Stimulated activated CD4-positive, alpha-beta T cell treated with anti-CD3 and anti-CD28 coated beads, Interleukin-12 subunit alpha, Interleukin-12 subunit beta, amount 100 ng/mL, for 24 hours (primary cell): ENCODE measurements at places on chromosomes 5 and 9.

GRCh38 chr5:176915906-176916305 lies 16.8 kb upstream of the HK3 start:
- DNase-seq = no peak

DNA sequence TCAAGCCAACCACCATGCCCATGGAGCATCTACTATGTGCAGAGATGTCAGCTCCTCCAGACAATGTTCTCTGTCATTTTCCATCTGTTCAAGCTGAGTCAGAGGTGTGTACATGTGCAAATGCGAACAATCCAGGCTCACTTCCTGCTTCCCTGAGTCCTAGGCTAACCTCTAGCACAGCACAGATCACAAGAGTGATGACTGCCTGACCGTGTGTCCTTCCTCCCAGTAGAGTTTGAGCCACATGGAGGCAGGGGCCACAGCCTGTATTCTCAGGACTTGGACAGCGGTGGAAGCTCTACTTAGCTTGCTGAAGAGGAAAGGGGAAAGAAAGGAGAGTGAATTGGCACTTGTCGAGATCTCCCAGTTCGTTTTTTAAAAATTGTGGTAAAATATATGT lies 87.2 kb downstream of the KCNIP1 start:
- DNase-seq = no peak

- no peak for DNase-seq
Measured at GRCh38 chr5:122880749-122881148, 35.3 kb downstream of the SNX24 start.

DNA sequence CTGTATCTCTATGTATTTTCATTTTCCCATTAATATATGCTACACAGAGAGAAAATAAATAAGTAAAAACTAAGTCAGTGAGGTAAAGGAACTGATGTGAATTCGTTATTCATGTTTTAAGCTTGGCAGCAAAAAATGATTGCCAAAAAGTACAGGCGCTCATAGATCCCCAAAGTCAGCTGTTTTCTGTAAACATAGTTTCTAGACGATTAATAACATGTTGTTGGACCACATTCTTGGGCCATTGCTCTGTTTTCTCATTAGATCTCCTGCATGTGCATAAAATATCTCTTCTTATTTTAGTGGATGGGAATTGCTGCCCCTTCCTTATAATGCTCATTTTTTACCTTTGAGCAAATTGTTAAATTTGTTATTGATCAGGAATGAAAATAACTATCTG lies 215.2 kb downstream of the TLE1 start:
- no peak for DNase-seq

GRCh38 chr5:93221773-93222172 lies 359.2 kb downstream of the NR2F1-AS1 start:
- DNase-seq = no peak

- DNase-seq = no peak
Measured at GRCh38 chr9:123167474-123167873, 100.9 kb downstream of the STRBP start.

DNA sequence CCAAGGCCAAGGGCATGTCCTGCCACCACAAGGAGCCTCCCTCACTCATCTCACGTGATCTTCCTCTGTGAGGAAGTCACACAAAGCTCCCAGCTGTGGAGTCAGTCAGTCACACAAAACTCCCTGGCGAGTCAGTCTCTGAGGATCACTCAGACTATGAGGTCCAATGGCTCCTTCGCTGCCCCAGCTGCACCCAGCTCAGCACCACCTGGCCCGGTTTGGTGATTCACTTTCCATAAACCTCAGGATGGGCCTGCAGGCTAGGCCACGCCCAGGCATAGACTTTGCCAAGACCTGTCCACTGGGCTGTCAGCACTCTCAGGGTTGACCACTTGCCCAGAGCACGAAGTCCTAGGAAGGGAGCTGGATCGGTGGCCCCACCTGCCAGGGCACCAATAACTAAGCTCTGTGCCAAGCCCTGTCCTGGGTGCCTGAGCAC lies 233.8 kb downstream of the HSPA4 start:
- no peak for DNase-seq

GRCh38 chr9:5719100-5719926 lies 90.4 kb downstream of the RIC1 start:
- no peak for DNase-seq

- no peak for DNase-seq
Measured at GRCh38 chr9:80555782-80556325, 984.1 kb downstream of the TLE4 start.

- no peak for DNase-seq
Measured at GRCh38 chr5:93635991-93636390, 53.0 kb downstream of the NR2F1 start.

- DNase-seq = no peak
Measured at GRCh38 chr9:121274851-121275250, 6.9 kb downstream of the GSN start.

- DNase-seq = no peak
Measured at GRCh38 chr9:96302021-96302420, at the start of gene HSD17B3. TSS of gene HSD17B3 (minus strand) at chr9:96302176. CDS start at chr9:96302104, 72 bp downstream.

- no peak for DNase-seq
Measured at GRCh38 chr9:117704024-117704575, at the start of gene TLR4. TSS of gene TLR4 (plus strand) at chr9:117704403. CDS start at chr9:117704473, 70 bp downstream.

GRCh38 chr9:36150574-36151315 lies 14.2 kb downstream of the GLIPR2 start:
- no peak for DNase-seq

GRCh38 chr9:137074657-137075274 lies 2.6 kb upstream of the UAP1L1 start:
- DNase-seq = no peak
